CD4-positive, CD25-positive, alpha-beta regulatory T cell (primary cell): ENCODE measurements at places on chromosomes 1 and 21. TPM values are rescaled to one million over a fixed set of nuclear protein-coding genes. Genes with fewer than 3 reads are reported as not detected.

The ATP5PF gene
- total RNA-seq = 36.1 TPM

The AIDA gene
- 54.1 TPM for total RNA-seq

The RGS5 gene
- total RNA-seq = 2.5 TPM

The PBX1 gene
- 1.7 TPM for total RNA-seq

The TSPAN1 gene
- total RNA-seq = not detected

The OR10J1 gene
- total RNA-seq = not detected

The GSTM5 gene
- not detected for total RNA-seq

The KRTAP13-1 gene
- not detected for total RNA-seq

The ZNF695 gene
- total RNA-seq = not detected

The CSTB gene
- total RNA-seq = 24.5 TPM

The IQCC gene
- total RNA-seq = 2.7 TPM

The GBP1 gene
- 87.1 TPM for total RNA-seq

The GJA5 gene
- not detected for total RNA-seq

The PPM1J gene
- total RNA-seq = not detected

The NBPF10 gene
- 4.4 TPM for total RNA-seq

The CFHR4 gene
- total RNA-seq = not detected

The FAM72A gene
- total RNA-seq = 3.6 TPM
